ENCODE measurements at places on chromosomes 3 and 15.

DNA sequence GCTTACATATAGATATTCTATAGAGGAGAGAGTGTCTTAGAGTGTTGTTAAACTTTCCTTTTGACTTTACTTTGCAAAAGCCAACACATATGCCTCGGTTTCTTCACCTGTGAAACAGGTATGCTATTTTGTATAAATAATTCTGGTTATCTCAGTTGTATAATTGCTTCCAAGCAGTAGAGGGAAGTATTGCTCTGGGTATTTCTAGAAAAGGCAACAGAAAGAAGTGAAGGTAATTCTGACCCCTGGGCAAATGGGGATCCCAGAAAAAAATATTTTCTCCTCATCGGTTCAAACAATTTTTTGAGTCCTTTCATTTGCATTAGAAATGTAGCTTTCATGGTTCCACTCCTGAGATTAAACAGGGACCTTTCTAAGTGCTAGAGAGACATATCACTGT is 216.5 kb upstream of the SEMA6D start:
- DNase-seq: no peak

- DNase-seq: no peak
These were observed 11.5 kb upstream of the TEX9 start for GRCh38 chr15:56353740-56354139.

GRCh38 chr15:100194996-100195395 is 146.8 kb downstream of the ADAMTS17 start:
- no peak for DNase-seq

GRCh38 chr3:99878005-99878404 is 60.3 kb downstream of the CMSS1 start:
- no peak for DNase-seq

DNA sequence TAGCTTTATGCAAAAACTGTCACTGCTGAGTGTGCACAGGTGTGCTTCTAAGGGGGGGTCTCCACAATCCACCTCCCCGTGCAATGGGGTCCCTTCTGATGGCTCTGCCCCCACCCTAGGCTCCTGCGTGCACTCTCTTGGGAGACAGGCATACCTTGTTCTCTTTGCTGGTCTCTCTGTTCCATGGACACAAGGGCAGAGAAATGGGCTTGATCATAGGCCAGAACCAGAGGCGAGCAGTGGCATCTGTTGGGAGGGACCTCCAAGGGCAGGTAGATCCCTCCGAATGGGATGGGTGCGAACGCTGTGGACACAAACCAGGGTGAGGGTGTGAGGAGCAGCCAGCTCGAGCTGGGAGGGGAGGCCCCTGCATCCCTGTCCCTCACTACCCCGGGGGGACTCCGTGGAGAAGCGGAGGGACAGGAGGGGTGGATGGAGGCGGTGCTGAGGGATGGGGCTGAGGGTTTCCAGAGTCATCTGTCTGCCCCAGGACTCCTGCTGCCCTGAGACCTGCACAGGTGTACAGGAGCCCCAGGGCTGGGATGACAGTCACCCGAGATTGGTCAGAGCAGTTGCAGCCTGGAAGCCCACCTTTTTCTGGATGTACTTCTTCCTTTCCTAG is 175.0 kb downstream of the KLF13 start:
- DNase-seq: no peak

DNA sequence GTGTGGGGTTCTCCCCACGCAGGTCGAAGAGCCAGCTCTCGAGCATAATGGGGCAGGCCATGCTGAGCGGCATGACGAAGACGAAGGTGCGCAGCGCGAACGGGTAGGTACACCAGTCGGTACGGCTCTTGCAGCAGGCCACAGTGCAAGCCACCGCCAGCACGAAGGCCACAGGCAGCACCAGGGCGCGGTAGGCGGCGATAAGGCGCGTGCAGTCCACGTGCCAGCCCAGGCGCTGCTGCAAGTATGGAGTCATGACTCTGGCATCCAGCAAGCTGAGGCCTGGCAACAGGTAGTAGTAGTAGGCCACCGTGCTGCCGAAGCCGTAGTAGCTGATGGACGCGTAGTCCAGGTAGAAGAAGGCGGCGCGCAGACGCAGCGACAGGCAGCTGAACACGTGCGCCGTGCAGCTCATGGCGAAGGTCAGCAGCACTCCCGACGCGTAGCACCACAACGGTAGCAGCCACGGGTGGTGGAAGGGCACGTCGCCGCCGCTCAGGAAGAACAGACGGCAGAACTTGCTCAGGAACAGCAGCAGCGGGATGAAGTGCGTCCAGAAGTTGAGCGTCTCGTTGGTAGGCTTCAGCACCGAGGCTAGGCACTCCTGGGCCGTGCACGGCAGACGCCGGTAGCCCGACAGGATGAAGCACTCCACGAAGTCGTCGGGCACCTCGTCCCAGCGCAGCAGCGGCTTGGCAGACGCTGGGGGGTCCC is 797 bp downstream of the PAQR9 start:
- DNase-seq: no peak
